ENCODE measurements at places on chromosomes 12 and 14.
A peak's percentile ranks its signal among the peaks of the same experiment; 100 is the strongest.

DNA sequence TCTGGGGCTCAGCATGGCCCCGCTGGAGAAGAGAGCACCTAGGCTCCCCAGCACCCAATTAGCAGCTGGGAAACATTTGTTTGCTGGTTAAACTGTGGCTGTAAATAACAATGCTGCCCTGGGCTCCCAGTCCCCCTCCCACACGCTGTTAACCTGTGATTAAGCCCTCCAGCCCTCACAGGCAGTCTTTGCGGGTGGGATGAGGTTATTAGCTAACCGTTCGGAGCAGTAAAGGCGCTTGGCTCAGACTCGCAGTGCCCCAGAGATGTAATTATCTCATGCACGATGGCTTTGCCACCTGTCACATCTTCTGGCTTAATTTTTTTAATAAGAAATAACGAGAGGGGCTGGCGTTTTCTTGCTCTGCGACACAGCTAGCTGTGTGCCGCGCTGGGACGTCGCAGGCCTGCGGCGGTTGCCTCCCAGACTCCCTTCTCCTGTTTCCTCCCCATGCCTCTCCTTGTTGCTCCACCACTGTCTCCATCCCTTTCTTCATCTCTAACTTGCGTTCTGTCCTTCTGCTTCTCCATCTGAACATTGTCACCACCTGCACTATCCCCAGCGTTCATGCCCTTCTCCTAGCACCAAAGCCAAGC, 239.2 kb upstream of the FKBP4 start:
- DNase-seq = no peak

GRCh38 chr14:63912286-63912685, 59.5 kb downstream of the SYNE2 start:
- DNase-seq = no peak

GRCh38 chr12:10457760-10458159, 4.6 kb upstream of the KLRC1 start:
- DNase-seq = no peak

- DNase-seq = peak; percentile 81
Measured at GRCh38 chr14:22872033-22872832, 693 bp downstream of the LRP10 start.

DNA sequence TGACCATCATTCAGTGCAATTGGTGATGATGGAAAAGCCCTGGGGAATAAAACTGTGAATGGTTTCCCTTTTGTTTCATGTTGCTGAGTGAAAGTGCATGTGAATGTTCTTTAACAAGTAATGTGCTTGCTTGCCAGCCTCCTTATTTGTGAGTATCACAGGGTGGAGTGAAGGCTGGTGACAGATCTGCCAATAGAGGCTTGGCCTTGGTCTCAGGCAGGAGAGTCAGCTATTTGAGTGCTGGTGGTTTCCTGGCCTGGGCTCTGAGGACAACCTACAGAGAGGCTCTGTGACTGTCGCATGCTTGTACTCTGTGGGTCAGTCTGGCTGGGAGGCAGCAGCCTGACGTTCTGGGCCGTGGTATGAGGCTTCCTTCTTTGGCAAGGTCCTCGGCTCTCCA, 20.7 kb downstream of the KRT85 start:
- DNase-seq = no peak

DNA sequence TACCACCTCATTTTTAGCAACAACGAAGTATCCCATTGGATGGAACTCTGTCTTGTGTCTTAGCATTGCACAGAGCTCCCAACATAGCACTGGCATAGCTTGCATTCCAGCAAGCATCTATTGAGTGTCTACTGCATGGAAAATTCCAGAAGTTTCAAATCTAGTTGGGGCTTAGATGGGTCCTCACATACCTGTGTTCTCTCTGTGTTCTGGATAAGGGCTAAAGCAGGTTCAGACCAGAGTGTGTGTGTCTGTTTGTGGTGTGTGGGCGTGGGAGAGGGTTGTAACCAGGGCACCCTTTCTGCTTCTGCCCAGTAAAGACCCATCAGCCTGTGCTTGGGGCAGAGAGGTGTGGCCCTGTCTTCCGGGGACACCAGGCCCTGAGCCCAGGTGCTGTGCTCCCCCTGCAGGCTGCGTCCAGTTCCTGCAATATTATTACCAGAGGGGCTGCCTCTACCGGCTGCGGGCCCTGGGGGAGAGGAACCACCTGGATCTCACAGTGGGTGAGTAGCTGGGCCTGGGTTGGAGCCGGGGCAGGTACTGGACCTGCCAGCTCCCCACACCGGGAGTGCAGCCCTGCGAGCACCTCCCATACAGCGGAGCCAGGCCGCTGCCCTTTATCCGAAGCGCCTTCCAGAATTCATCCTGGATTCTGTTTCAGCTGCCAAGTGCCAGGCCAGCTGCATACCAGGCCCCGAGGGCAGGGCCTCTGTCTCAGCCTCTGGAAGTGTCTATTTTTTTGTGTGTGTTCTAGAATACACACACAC, 20.3 kb downstream of the RHOF start:
- peak; percentile 54 for DNase-seq

DNA sequence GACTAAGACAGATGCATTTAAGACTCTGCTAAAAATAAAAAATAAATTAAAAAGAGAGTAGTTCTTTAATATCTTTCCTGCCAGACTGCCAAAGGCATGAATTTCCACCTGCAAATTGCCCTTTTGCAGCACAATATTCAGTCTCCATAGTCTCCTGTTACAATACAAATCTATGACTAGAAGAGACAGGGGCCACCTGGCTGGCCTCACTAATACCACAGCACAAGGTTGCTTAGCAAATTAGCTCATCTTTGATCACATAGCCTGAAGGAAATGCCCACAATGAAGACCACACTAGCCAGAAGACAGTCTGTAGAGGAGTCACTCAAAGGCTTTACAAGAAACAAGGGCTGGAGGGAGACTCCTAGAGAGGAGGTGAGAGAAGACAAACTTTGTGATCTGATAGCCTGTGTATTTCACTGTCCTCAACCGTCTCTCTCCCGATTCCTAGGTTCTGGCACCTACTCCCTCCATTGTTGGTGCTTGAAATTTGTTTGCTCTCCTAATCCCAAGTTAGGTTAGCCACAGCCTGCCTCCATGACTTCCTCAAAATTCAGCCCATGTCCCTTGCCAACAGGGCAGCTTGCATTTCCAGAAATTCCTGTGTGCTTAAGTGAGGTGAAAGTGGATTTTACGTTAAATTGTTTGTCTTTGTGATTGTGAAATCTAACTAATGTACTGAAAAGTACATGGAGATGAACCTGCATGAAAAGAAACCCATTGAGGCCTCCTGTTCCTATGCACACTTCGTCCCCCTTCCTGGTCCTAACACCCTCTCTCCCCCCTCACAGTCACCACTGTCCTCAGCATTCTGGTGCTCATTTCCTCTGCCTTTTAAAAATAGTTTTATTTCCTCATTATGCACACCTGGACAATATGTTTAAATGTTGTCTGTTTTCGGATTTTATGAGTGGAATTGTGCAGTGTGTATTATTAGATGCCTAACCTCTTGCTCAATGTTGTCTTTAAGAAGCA, 88.7 kb upstream of the PLXNC1 start:
- DNase-seq = no peak

DNA sequence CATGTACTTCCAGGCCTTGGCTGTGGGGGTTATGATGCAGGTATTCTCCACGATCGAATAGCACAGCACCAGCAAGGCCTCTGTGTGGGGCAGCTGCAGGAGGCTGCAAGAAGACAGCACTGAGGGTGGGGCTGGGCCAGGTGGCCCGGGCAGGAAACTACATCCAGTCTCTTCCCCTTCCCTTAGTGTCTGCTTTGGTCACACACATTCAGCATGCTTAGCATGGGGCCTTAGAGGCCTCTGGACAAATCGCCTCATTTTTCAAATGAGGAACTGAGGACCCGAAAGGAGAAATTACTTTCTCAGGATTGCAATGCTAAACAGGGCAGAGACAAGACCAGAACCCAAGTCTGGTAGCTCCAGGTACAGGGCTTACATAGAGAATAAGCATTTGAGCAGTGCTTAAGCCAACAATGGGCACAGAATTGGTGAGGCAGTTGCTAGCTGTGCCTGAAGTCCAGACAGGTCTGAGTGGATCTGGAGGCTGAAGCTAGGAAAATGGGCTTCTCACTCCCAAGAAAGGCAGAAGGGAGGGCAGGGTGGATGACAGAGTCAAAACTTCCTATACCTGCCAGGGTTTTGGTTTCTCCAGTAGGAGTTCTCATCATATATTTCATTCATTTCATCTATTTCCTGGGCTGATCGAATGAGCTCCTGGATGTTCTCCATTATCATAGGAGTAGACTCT, 3.5 kb downstream of the ACRBP start:
- DNase-seq = no peak

GRCh38 chr12:59594943-59595500, 807 bp upstream of the SLC16A7 start:
- no peak for DNase-seq

DNA sequence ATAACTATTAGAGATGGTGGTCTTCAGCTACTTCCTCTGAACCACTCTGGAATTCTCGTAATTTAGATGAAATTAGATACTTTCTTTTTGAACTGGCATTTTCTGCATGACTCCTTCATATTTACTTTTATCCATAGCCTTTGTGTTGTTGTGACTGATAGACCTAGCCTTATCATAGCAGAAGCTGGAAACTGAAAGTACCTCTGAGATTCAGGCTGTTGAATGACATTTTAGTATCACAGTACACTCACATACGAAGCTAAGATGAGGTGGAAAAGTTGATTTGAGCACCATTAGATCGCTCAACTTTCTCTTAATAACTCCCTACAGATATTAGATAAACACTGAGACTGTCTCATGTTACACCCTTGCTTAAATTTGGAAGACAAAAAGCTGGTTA, 525.1 kb upstream of the FBXO33 start:
- DNase-seq = no peak

GRCh38 chr12:1920971-1921370, 2.5 kb upstream of the CACNA2D4 start:
- no peak for DNase-seq

- no peak for DNase-seq
Measured at GRCh38 chr12:52805000-52805399, 8.9 kb downstream of the KRT4 start.

- no peak for DNase-seq
Measured at GRCh38 chr14:51564460-51564859, 87.2 kb upstream of the FRMD6 start.

DNA sequence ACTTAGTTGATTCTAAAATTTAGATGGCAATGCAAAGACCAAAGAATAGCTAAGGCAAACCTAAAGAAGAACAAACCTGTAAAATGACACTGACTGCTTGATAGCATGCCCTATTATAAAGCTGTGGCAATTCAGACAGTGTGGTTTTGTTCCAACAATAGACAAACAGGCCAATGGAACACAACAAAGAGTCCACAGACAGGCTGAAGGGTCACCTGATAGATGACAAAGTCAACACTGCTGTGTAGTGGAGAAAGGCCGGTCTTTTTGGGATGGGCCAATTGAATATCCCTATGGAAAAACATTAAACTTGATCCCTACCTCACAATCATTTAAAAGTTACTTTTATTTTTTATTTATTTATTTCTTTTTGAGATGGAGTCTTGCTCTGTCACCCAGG, 33.8 kb upstream of the SLC25A3 start:
- DNase-seq = no peak

DNA sequence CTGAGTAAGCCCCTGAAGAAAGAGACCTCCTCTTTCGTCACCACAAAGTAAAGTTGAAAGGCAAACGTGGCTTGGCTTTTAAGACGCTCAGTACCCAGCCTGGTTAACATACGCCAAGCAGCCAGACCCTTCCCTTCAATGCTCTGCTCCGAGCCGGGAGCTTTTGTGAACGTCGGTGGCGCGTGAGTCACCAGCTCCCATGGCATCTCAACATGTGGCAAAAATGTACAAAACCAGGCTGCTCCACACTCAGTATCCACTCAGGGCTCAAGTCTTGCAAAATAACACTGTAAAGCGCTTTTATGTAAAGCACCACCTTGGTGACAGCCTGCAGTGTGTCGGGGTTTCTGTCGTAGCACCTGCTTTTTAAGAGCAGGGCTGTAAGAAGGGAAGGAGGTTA, 89.0 kb downstream of the SETD3 start:
- DNase-seq = peak; percentile 75

DNA sequence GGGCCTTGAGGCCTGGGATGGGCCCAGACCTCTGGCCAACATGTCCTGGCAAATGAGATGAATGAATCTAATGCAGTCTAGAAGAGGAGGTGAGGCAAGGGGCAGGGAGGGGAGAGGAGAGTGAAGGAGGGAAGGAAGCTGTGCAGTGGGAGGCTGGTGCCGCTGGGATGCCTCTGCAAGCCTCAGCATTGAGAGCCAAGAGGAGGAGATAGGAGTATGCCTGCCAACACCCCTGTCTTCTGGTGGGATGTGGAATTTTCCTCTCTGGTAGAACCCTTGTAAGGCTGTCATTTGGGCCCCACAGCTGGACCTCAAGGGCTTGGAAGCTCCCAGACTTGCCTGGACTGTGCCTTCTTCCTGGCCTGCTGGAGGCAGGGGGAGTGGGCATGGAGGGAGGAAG, 21.9 kb downstream of the KRT80 start:
- DNase-seq = no peak

DNA sequence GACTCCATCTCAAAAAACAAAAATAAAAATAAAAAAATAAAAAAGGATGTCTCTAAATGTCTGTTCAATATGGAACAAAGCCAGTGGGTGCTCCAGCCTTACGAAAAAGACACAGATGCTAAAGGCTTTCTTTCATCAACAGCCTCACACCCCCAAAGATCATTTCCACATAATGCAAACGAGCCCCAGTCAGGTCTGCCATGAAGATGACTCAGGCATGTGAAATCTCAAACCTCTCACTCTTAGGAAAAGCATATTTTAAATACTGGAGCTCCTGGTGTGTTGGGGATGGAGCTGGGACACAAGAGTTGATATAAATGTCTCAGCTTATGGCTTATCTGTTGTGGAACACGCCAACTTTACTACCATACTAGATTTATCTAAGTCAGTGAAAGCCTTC, 49.9 kb upstream of the PLXNC1 start:
- peak; percentile 94 for DNase-seq

GRCh38 chr14:103806805-103807204, 40.6 kb downstream of the PPP1R13B start:
- DNase-seq = no peak

DNA sequence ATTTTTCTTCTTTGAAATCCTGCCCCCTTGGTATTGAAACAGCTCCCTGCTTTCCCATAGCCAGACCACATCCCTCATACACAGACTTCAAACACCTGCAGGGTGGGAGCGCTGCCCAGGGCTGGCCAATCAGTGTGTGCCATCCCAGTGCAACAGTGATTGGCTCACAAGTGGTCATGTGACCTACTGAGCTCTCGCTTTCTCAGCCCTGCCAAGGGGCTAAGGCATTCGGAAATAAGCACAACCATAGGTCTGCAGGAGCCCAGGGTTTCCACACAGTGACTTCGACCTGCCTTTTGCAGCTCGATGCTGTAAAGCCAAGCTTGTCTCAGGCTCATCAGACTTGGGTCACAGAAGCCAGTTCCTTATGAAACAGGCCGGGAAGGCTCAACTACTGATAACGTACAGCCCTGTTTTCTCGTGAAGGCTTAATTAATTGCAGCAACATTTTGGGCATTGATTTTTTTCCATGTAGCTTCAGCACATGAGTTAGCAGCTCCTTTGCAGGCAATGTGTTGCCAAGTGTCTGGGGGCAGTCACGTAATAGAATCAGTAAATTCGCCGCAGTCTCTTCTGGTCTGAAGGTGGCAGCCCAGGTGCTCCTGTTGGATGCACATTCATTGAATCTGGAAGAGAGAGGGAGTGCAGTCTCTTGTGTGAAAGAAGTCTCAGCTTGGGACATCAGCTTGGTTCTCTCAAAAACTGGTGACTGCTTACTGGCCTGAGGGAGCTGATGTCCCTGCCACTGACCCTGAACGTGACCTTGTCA, 1091.8 kb downstream of the AACS start:
- no peak for DNase-seq

Measured in fibroblast of skin of right biceps (primary cell).